ENCODE measurements at places on chromosomes 16 and 17.

DNA sequence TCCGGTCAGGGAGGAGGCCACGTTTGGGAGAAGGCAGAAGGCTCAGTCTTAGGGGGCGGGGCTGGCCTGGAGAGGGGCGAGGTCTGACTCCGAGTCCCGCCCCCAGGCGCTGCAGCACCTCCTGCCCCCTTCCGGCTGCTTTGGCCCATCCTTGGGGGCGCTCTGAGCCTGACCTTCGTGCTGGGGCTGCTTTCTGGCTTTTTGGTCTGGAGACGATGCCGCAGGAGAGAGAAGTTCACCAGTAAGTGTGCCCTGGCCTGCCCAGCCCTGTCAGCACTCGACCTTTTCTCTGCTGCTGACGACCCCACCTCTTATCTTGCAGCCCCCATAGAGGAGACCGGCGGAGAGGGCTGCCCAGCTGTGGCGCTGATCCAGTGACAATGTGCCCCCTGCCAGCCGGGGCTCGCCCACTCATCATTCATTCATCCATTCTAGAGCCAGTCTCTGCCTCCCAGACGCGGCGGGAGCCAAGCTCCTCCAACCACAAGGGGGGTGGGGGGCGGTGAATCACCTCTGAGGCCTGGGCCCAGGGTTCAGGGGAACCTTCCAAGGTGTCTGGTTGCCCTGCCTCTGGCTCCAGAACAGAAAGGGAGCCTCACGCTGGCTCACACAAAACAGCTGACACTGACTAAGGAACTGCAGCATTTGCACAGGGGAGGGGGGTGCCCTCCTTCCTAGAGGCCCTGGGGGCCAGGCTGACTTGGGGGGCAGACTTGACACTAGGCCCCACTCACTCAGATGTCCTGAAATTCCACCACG is 1.5 kb downstream of the TNFRSF12A start:
- DNase-seq, result no peak

DNA sequence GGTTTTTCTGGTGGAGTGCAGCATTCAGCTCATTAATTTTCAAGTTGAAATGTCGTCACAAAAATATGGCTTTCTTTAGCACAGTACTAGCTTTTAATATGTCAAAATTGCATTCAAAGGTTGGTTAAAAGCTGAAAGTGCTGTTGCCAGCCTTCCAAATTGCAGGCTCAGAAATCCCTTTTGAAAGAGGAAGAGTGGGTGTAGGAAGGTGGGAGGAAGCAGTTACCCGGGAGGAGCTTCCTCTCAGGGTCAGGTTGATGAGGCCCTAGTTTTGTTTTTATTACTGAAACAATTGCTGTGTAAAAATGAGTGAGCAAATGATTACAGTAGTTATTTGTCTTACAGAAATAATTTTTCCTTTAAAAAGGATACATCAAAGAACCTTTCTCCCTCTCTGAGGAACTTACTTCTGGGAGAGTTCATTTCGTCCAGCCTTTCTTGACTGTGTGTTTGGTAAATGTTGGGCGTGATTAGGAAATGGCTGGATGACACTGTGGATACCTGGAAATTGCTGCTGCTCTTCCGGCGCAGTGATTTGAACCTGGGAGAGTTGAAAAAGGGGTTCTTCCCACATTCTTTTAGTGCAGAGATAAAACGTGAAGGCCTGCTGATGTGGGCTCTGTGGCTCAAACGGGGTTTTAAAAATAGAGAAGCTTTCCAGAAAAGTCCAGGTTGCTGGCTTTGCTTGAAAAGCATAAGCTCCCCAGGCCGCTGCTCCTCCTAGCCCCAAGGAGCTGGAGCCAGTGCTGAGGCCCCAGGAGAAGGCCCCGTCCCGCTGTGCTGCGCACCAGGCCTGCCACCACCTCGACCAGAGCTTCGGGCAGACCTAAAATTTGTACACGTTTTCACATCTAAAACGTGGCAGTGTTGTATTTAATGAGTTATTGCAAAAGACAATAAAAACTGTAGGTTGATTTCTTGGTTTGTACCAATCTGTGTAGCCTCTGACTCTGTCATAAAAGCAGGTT is 41.7 kb downstream of the SEC14L1 start:
- DNase-seq, result no peak

DNA sequence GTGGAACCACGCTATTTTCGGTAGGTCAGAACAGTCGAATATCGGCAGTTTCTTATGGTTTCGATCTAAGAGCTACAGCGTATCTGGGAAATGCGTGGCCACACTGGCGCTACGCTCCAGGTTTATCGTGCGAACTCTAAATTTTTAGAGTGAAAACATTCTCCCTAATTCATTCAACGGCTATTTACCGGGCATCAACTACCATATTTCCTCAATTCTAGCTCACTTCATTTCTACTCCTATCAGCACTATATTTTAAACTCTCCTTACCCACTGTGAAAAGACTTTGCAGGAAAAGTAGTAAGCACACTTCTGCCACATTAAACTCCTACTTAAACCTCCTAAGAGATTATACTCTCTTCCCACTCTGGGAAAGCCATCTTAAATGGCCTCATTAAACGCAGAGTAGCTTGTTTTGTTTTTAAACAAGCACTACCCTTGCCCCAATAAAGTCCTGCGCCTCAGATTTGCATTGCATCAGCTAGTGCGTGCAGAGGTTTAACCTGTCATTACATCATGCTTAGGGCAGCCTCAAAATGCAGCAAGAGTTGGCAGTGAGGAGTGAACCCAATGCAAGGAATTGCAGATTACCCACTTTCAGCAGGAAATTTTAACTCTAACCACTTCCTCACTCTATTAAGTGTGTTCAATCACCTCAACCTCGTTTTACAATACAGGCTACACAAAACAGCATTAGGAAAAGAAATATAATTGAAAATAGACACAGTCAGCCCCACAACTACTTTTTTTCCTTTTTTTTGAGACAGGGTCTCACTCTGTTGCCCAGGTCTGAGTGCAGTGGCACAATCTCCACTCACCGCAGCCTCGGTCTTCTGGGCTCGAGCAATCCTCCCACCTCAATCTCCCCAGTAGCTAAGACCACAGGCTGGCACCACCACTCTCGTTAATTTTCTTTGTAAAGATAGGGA is 18.8 kb downstream of the SIAH1 start:
- peak; percentile 35 for DNase-seq

DNA sequence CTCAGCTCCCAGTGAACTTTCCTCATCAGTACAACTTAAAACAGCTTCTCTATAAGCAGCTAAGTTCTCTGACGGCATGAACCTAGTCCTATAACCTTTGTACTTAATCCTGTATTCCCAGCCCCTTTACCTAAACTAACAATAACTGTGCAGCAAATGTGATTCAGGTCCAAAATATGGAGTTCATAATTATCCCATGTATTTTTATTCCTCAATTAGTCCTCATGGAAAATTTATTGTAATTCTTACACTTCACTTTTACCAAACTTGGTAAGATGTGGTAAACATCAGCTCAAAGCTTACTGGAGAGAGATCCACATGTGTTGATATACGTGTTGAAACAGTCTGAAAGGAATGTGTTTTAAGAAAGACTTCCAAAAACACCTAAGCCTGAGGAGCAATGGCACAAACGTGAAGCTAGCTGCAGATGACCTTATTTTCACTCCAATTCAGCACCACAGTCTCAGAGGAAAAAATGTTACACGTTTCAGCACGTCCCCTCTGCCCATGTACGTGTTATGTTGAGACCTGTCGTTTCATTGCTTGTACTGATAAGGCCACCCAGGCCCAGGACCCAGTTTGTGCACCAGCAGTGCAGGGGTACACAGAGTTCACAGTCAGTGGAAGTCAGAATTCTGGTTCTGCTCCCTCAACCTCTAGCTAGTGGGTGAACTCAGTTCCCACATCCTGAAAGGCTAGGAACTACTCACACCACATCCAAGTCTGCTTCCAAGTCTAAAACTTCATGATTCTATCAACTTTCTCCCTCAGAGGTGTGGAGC is 7.1 kb downstream of the USP31 start:
- no peak for DNase-seq

DNA sequence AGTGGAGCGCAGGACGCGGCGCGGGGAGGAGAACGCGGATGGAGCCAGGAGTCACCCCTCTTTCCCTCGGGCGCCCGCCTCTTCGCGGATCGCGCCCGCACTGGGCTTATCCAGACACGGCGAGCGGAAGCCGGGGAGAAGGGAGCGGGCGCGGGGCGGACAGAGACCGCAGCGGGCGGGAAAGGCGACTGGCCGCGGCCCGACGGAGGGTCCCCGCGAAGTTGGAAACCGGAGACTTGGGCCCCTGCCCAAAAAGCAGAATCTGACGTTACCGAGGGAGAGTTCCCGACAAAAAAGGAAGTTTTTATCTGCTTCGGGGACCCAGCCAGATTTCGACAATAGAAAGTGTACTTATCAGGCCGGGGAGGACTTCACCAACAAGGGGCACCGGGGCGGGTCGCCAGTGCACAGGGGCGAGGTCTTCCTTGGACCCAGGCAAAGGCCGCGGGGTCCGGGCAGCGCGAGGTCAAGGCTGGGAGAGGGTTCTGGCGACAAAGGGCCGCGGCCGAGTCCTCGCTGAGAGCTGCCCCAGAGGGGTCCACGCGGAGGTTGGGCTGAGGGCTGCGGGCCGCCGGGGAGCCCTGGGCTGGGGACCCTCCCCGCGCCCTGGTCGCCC is 519 bp downstream of the ST6GALNAC2 start:
- no peak for DNase-seq

DNA sequence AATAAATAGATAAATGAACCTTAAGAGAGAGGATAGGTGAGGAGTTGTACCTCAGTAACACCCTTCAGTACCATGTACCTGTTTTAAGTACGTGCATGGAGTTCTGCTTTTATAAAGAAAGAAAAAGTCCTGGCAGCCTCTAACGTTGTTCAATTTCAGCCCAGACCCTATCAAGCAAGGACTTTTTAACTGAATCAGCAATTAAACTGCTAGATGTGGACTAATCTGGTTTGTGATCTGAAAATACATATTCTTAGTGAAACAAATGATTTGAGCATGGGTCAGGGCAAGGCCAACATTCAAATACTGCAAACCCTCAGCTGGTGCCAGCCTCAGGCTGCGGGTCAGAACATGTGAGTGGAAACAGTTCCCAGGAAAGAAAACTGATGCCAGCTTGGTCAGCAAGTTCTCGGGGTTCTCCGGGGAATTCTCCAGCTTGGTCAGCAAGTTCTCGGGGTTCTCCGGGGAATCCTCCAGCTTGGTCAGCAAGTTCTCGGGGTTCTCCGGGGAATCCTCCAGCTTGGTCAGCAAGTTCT is 84.5 kb downstream of the MRM3 start:
- no peak for DNase-seq

DNA sequence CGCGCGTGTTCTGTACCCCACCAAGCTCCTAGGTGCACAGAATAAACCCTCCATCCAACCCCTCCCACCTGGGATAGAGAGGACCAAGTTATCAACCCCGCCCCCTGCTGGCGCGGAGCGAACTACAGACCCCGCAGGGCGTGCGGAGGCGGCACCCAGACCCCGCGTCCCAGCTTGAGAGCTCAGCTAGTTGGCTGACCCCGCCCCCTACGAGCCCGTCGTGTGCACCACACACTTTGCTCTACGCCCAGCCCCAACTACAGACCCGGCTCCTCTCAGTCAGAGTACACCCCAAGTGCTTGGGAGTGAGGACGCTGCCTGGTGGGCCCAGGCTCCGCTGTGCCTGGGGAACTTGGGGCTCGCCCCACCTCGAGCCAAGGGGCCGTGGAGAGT is 1.5 kb downstream of the GRIN2A start:
- DNase-seq, result no peak

DNA sequence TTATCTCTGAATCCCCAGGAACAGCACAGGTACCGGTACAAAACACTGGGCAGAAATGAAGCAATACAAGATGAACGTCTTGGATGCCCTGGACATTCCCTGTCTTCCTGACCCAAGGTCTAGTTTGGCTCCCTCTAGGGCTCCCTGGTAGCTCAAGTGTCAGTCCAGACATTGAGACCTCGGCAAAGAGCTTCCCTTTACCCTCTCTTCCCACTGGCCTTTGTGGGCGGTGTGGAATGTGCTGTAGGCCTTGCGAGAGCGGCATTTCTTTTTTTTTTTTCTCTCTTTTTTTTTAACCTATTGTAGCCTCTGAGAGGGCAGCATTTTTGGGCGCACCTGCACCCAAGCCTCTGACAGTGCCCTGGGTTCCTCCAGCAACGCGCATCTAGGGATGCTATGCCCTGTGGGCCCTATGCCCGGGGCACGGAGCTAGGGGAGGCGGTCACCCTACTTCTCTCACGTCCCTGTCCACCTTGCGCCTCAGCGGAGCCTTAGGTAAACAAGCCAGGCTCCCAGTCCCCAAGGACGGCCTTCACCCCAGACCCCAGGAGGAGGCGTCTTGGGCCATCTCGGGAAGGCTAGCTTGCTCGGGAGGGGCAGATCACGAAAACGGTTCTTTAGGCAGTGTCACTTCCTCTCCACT is 1.2 kb upstream of the NFATC3 start:
- DNase-seq, result no peak

DNA sequence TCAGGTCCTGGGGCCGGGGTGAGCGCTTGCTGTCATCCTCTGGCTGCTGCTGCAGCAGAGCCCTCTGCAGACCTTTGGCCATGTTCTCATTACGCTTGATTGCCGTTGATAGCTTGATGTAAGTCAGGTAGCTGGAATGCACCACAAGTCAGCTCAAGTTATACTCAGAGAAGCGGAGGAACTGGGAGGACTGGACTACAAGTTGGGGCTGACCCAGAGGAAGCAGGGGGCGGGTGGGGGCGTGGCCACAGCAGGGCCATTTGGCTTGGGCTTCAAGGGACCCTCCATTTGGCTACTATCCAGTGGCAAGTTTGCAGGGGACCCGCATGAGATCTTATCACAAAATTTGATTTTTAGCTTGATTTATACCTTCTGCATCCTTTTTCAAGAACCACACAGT is 19.0 kb upstream of the EVPL start:
- no peak for DNase-seq

GRCh38 chr17:57455063-57455914 is 199.0 kb downstream of the MSI2 start:
- DNase-seq, result peak; percentile 64

GRCh38 chr17:18253947-18254821 is 4.4 kb downstream of the FLII start:
- no peak for DNase-seq

- no peak for DNase-seq
These were observed 2.6 kb downstream of the PPP1R9B start for GRCh38 chr17:50147841-50148225.

GRCh38 chr16:31348579-31348978 is 6.4 kb upstream of the ITGAX start:
- no peak for DNase-seq

- DNase-seq, result no peak
These were observed 5.3 kb downstream of the TNS4 start for GRCh38 chr17:40496170-40496569.

- no peak for DNase-seq
These were observed 19.0 kb upstream of the JPT2 start for GRCh38 chr16:1659031-1659430.

GRCh38 chr17:58370309-58370708 is 18.3 kb upstream of the SUPT4H1 start:
- DNase-seq, result no peak

Data from SIG-M5 (cell line).